ENCODE measurements at places on chromosomes 7 and 10. TPM values are rescaled to one million over a fixed set of nuclear protein-coding genes. Genes with fewer than 3 reads are reported as not detected.

The SFTPA2 gene
- total RNA-seq = 0.11 TPM

The GDF10 gene
- 1.7 TPM for total RNA-seq

The GCK gene
- 3.7 TPM for total RNA-seq

The PRF1 gene
- total RNA-seq = 1.2 TPM

The TRUB1 gene
- total RNA-seq = 24.3 TPM

The GRID1 gene
- total RNA-seq = 3.0 TPM

The SPDYE8 gene
- total RNA-seq = not detected

The MOGAT3 gene
- total RNA-seq = not detected

The PHKG1 gene
- total RNA-seq = 15.3 TPM

The CUTC gene
- 33.2 TPM for total RNA-seq

The ZNF438 gene
- 12.5 TPM for total RNA-seq

The PAX4 gene
- total RNA-seq = not detected

The PDE6C gene
- total RNA-seq = not detected

- DNase-seq = no peak
Observed at GRCh38 chr10:127194111-127194510, 2.3 kb downstream of the INSYN2A start.

DNA sequence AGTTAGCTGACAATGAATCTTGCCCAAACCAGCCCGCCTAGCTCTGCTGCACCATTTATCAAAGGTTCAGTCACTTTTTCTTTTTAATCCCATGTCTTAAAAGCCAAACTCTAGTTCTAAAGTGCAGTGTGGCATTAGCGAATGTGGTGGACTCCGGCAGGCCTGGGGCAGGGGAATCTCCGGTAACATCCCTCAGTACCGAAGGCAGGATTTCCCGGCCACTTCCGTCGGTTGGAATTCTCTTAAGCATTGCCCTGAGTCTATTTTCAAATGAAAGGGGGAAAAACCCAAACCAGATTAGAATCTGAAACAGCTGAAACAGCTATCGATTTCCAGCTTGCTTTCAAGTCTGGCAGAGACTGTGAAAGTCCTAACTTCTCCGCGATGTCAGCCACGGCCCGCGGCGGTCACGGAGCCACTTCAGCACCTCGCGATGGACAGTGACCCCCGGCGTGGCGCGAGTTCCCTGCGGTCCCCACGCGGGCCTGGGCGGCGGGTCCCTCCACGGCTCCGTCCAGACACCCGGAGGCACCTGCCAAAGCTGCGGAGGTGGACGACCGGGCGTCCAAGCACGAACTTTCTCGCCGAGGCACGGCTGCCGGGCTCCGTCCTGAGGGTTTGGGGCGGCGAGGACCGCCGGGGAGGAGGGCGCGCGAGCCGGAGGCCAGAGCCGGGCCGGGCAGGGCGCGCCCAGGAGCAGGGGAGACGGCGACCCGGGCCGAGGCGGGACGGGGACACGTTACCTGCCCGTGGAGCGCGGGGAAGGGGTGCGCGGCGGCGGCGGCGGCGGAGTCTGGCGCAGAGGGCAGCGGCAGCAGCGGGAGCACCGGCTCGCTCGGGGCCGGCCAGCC lies 745 bp downstream of the TCERG1L start:
- DNase-seq = no peak

- DNase-seq = no peak
Observed at GRCh38 chr10:35950701-35951100, 308.6 kb upstream of the FZD8 start.

DNA sequence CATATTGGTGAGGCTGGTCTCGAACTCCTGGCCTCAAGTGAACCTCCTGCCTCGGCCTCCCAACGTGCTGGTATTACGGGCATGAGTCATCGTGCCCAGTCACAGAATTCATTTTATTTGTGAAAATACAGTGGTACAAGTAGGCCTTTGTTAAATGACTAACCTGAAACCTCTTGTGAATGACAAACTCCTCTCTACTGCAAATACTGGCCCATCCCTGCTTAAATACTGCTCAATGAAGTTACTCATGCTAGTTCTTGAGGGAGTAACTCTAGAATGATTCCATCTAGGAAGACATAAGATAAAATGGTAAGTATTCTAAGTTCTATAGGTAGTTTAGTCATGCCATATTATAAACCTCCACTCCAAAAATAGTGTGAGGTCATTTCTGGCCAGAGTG lies 80.7 kb downstream of the UBE2H start:
- no peak for DNase-seq

DNA sequence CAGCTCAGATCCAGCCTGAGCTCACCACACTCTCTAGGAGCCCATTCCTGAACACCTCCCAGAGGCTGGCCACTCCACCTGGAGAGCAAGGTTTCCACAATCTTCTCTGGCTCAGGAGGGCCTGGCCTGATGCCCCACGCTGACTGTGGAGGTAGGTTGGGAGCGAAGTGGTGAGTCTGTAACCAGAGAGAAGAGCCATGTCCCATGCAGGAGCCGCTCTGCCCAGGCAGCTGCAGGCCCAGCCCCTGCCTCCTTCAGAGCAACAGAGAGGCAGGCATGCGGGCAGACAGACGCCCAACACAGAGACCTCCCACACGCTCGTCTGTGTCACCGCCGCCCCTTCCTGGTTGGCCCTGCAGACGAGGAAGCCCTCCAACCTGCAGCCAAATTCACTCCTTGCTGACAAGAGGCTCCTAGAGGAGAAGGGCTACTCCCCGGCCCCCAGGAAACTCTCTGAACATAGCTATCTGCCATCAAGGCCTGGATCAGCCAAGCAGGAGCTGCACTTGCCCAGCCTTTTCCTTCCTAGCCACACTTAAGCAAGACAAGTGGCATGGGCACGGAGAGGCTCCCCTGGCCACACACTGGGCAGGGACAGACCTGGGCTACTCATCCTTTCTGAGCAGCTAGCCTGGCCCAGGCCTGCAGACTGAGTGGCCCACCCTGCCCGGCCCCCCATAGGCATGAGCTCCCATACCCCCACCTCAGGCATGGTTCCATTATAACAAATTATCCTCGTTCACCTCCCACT lies 101.9 kb downstream of the GRID1 start:
- peak; percentile 68 for DNase-seq

DNA sequence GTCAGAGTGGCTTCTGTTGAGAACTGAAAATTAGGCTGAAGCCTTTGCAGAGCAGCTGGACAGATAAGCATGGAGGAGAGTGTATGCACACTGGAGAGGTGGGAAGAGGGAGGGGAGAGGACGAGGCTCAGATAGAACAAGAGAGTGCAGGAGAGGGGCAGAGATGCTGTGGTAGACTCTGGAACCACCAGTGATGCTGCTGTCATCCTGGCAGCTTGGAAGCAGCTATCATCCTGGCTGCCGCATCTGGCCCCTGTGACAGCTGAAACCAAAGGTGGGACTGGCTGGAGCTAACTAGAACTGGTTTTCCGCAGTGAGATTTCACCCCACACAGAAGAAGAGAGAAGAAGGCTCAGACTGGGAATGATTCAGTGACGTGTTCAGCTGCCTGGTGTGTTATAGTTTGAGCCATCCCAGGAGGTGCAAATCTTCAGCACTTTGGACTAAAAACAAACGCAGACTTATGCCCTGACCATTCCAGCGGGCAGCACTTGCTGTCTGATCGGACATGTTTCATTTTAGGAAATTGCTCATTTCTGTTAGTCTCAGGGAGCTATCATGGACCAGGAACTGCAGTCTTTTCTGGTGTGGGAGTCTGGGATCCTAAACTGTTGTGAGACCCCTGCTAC lies 38.4 kb downstream of the EEPD1 start:
- no peak for DNase-seq

- DNase-seq = no peak
Observed at GRCh38 chr10:94546049-94546900, 687 bp downstream of the HELLS start.

GRCh38 chr10:24251547-24251946 lies 42.6 kb downstream of the KIAA1217 start:
- DNase-seq = no peak

GRCh38 chr10:110695539-110695886 lies 51.4 kb downstream of the RBM20 start:
- DNase-seq = no peak

DNA sequence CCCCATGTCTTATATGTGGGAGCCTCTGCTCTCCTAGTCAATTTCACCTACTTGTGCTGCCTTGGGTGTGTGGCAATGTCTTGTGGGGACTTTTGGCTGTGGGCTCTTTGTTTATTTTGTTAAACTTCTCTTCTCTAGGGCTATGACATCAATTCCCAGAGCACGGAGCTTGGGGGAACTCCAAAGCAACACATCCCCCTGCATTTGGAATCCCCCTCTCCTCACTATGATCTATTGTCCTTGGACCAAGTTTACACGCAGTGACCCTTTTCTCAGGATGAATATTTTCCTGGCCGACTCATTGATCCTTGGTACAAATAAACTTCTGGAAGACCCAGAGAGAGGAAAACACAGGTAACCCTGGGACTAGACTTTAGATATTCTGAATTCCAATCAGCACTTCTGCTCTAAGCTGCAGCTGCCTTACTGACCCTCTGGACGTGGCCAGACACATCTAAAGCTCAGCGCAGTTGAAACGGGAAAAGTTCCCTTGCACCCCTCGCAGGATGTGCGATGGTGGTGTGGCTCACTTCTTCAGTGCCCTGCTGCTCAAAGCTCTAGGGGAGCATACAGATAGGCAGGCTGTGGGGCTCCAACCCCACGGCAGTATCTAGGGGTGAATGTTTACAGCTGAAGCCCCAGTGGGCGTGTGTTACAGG lies 110.8 kb downstream of the TMEM178B start:
- no peak for DNase-seq

DNA sequence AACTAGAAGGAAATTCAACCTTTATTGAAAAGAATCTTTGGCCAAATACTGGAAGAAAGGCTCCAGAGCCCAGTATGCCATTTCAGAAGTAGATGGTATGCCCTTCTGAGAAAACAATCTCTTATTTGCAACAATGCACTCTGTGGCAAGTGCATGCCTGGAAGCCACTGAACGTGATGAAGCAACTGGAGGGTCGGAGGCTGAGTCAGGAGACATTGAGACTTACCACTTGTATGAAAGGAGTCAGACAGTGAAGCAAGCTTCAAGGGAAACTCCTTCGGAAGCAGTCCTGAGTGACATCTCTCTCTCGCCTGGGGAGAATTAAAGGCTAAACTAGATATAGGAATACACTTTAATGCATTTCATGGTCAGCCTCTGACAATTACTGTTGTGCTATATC lies 353.7 kb downstream of the NRG3 start:
- no peak for DNase-seq

DNA sequence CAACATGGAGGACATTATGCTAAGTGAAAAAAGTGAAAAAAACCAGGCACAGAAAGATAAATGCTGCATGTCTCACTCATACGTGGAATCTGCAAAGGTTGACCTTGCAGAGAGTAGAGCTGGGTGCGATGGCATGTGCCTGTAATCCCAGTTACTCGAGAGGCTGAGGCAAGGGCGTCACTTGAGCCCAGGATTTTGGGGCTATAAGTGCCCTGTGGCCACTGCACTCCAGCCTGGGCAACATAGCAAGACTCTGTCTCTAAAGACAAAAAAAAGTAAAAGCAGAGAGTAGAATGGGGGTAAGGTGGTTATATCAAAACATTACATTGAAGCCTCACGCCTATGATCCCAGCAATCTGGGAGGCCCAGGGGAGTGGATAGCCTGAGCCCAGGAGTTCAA lies 22.8 kb downstream of the CBX3 start:
- no peak for DNase-seq

DNA sequence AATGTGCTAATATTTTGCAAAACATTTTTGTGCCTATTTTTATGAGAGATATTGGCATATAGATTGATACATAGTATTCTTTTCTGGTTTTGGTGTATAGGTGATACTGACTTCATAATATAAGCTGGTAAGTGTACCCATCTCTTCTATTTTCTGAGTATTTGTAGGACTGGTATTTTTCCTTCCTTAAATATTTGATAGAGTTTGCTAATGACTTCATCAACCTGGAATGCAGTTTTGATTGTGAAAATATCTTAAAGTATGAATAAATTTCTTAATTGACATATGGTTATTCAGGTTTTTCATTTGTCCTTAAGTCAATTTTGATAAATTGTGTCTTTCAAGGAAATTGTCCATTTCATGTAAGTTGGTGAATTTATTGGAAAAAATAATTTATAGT lies 6.1 kb upstream of the SCRN1 start:
- no peak for DNase-seq

DNA sequence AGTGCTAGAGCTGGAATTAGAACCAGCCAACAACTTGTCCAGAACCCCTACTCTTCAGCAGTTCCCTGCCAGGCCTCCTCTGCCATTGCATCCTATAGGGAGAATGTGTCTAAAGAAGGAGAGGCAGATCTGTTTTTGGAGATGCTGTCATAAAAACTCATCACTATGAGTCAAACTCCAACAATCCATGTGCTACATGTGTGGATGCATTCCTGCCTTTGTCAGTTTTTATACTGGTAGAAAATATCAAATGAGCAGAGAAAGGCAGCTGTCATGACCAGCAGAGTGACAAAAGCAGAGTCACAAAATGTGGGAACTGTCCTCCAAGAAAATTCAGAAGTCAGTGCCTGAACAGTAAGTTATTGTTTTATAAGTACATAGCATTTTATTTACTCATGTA lies 93.0 kb downstream of the ABLIM1 start:
- no peak for DNase-seq

DNA sequence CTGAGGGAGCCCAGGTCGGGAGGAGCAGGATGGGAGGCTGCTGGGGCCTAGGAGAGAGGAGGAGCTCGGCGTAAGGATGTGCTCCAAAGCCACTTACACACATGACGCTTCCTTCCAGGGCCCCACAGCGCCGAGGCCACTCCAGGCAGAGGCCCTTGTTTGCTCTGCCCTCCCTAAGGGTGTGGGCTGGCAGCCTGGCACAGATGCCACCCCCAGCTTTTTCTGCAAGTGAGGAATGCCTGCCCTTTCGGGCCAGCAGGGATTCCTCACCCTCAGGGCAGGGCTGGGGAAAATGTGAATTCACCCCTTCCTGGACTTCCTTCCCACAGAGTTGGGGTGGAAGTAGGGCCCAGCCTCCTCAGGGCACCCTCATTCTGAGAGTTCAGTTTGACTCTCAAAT lies 5.6 kb upstream of the AQP1 start:
- DNase-seq = no peak

DNA sequence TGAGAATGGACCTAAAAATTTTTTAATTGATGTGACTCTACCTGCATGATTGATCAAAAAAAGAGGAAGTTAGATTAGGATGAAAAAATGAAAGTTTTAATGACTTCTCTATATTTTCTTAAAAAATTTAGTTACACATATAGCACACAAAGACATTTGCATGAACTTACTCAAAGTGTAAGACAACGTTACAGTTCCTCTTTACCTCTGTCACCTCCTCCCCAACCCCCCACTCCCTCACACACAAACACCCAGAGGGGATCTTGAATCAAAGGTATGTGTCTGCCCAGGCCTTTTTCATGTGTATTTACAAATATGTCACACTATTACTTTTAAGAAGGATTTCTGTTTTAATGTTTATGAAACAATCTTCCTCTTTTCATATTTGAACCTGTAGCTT lies 20.6 kb upstream of the CDCA7L start:
- no peak for DNase-seq

GRCh38 chr10:860519-860918 lies 71.0 kb downstream of the LARP4B start:
- no peak for DNase-seq

DNA sequence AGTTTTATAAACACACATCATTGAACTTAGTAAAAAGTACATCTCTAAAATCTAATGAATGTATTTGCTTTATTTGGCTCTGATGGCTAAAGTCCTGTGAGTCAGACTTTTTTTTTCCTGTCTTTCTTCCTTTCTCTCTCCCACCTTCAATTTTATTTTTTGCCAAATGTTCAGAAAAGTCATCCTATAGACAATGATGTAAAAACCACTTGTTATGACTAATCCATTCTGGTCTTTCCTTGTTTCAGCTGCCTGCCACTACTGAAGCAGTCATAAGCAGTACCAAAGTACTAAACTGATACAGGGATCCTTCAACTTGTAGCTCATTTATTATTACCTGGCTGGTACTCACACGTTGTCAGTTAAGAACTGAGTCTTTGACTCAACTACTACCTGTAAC lies 23.9 kb downstream of the HECTD2 start:
- no peak for DNase-seq

All from cardiac septum (tissue), 1 donor.